WTC11 (cell line): ENCODE measurements at places on chromosomes 6 and 20.

- H3K4me1 ChIP-seq = peaks cover 28% of the 10 kb centered on the region
- H3K27ac ChIP-seq = no peak overlapping the region; the same call in 1 of the 2 replicates
- H3K4me3 ChIP-seq = no peak overlapping the region
Measured at GRCh38 chr20:54633374-54634355, 158.3 kb downstream of the DOK5 start.

GRCh38 chr6:154096834-154097233, 57.8 kb downstream of the OPRM1 start:
- H3K27ac ChIP-seq = no peak overlapping the region
- no peak overlapping the region for H3K4me3 ChIP-seq
- no peak for DNase-seq
- H3K36me3 ChIP-seq = no peaks in the 10 kb centered on the region
- no peaks in the 10 kb centered on the region for H3K4me1 ChIP-seq

DNA sequence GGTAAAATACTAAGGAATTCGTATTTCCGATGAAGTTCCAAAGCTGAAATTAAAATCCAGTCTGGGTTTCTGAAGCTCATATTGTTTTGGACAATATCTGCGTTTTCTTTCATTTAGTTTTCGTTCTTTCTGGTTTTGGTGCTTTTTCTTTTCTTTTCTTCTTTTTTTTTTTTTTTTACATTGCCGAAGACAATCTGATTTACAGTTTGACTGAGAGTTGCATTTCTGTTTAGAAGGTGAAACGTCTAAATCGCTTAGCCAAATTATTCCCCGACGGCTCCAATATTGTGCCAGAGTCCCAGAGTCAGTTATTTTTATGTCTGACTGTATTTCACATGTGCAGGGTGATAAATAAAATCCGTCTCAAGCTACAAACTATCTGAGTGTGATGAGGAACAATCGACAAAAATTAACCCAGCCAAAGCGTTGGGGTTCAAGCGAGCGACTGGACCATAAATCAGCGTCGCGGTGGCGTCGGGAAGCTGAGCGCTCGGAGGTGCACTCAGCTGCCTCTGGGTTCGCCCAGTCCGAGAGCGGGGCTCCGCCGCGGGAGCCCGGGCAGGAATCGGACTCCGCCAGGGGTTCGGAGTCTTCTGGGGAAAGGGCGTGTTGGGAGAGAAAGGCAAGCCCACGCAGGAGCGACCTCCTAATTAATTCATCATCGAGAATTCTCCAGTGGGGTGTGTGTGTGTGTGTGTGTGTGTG, 8.2 kb upstream of the TBX18 start:
- H3K4me1 ChIP-seq = peaks cover 34% of the 10 kb centered on the region
- H3K27me3 ChIP-seq = peaks cover 100% of the 10 kb centered on the region
- H3K27ac ChIP-seq = no peak overlapping the region
- peak overlapping the region; percentile 72 for H3K4me3 ChIP-seq

DNA sequence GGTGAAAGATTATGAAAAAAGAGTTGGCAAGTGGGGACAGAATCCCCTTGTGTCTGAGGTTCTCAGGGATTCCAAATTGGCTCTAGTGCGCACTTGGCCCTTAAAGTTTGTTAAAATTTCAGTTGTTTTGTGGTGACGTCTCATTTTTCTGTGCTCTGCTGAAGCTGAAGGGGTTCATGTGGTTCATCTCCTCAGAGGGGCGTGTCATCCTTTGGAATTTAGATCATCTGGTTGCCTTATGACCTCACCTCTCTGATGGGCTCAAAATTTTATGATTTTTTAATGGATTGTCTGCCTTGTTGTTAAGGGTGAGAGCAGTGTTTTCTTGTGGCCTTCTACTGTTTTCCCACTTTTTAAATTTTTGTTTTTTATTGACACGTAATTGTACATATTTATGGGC, 20.3 kb downstream of the CYB5R4 start:
- H3K27ac ChIP-seq = no peak overlapping the region
- DNase-seq = no peak
- H3K36me3 ChIP-seq = no peaks in the 10 kb centered on the region
- H3K27me3 ChIP-seq = no peaks in the 10 kb centered on the region
- H3K4me1 ChIP-seq = peaks cover 24% of the 10 kb centered on the region

- peaks cover 12% of the 10 kb centered on the region for H3K36me3 ChIP-seq
- no peaks in the 10 kb centered on the region for H3K4me1 ChIP-seq
- peak; percentile 37 for DNase-seq
- no peaks in the 10 kb centered on the region for H3K27me3 ChIP-seq
- no peak overlapping the region for H3K4me3 ChIP-seq
- H3K27ac ChIP-seq = no peak overlapping the region
Measured at GRCh38 chr20:18019068-18019467, 38.6 kb downstream of the OVOL2 start.

DNA sequence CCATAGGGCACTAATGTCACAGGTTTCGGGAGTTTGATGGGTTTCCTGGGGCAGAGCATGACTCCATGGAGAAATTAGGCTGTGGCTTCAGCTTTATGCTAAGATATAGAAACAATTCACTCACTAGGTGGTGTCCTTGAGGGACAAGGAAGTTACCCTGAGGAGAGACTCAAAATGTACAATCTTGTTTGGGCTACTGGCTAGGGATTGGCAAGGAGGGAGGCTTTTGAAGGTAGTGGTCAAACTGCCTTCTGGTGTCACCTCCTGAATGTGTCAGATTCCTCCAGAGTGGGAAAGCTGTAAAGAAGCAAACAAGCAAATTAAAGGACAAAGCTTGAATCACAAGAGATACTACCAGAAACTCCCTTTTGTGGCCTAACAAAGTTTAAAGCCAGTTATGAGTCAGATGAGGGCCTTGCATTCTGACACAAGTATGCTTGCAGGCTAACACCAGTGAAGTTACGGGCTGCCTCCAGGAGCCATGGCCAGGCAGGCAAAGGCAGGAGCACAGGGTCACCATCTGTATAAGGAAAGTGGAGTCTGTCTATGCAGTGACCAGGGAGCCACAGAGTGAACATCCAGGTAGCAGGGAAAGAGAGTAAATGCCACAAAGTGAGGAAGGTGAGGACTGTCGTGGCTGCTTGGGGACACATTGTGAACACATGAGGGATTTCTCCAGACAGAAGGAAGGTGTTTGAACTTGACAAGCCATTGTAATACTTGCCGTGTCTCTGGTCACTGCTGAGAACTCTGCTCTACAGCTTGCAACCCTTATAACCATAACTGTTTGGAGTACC, 107.7 kb upstream of the DTNBP1 start:
- DNase-seq = no peak
- H3K27me3 ChIP-seq = no peaks in the 10 kb centered on the region; the same call in 1 of the 2 replicates
- no peaks in the 10 kb centered on the region for H3K36me3 ChIP-seq
- no peaks in the 10 kb centered on the region for H3K4me1 ChIP-seq

GRCh38 chr6:153947808-153948447, 91.1 kb upstream of the OPRM1 start:
- no peaks in the 10 kb centered on the region for H3K36me3 ChIP-seq
- H3K4me3 ChIP-seq = no peak overlapping the region
- no peak overlapping the region for H3K27ac ChIP-seq
- no peaks in the 10 kb centered on the region for H3K27me3 ChIP-seq
- DNase-seq = peak; percentile 52
- H3K4me1 ChIP-seq = peaks cover 23% of the 10 kb centered on the region
